Lower lobe of right lung (tissue), 2 donors: ENCODE measurements at places on chromosomes 13 and 19. TPM values are rescaled to one million over a fixed set of nuclear protein-coding genes. Genes with fewer than 3 reads are reported as not detected.

Gene UHRF1
- total RNA-seq, result 1.3 TPM

DNA sequence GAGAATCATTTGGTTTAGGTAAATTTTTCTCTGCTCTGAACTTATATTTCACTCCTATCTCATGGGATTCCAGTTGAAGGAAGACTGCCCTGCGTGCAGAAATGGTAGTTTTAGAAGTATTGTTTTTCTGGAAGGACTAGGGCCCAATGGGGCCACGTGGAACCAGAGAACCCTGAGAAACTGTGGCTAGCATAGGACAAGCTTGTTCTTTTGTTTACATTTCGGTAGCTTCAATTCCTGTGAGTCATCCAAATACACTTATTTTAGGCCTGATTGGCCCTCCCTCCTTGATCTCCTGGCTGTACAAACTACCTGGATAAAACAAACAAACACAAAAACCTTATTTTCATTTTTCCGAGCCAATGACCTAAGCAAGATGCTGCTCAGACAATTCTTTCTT, 124.0 kb downstream of the ITGBL1 start:
- H3K4me1 ChIP-seq, result no peaks in the 10 kb centered on the region
- H3K36me3 ChIP-seq, result no peaks in the 10 kb centered on the region
- no peak for DNase-seq
- no peaks in the 10 kb centered on the region for H3K27me3 ChIP-seq

Gene MAST1
- total RNA-seq, result 0.15 TPM

Gene C13orf42
- total RNA-seq, result not detected

Gene SYNE4
- total RNA-seq, result 8.9 TPM

Gene CEACAM16
- not detected for total RNA-seq

DNA sequence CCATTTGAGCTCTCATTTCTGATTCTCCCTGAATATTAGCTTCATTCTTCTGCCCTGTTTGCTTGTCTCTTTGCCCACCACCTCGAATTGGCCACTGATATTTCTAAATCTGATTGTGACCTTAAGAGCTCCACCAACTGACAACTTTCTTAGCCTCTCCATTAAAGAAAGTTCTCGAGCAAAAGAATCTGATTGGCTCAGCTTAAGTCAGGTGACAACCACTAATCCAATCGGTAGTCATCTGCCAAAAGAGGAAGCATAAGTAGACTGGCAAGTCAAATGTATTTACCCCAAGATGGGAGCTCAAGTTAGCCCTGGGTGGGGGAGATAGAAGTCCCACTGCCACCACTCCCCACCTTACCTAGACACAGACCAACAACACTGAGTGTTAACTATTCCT, 41.5 kb downstream of the NOTCH3 start:
- no peak overlapping the region for H3K27ac ChIP-seq
- no peaks in the 10 kb centered on the region for H3K27me3 ChIP-seq
- no peaks in the 10 kb centered on the region for H3K4me1 ChIP-seq
- peaks cover 14% of the 10 kb centered on the region for H3K36me3 ChIP-seq
- H3K4me3 ChIP-seq, result no peak overlapping the region

Gene OR4F17
- total RNA-seq, result not detected

- H3K36me3 ChIP-seq, result peaks cover 21% of the 10 kb centered on the region
- peaks cover 51% of the 10 kb centered on the region for H3K4me1 ChIP-seq
- H3K4me3 ChIP-seq, result no peak overlapping the region
- H3K27ac ChIP-seq, result peak overlapping the region; percentile 82
- DNase-seq, result no peak
Measured at GRCh38 chr19:48724796-48725753, 5.5 kb upstream of the MAMSTR start.

GRCh38 chr19:39813264-39813993, 20.5 kb downstream of the DYRK1B start:
- H3K36me3 ChIP-seq, result peaks cover 15% of the 10 kb centered on the region
- DNase-seq, result no peak
- no peak overlapping the region for H3K4me3 ChIP-seq
- no peaks in the 10 kb centered on the region for H3K27me3 ChIP-seq
- H3K27ac ChIP-seq, result no peak overlapping the region
- no peaks in the 10 kb centered on the region for H3K4me1 ChIP-seq

Gene CTXN1
- 5.8 TPM for total RNA-seq
